Activated CD4-positive, alpha-beta T cell treated with anti-CD3 and anti-CD28 coated beads for 24 hours (primary cell): ENCODE measurements at places on chromosomes 2 and 18.

- no peak for DNase-seq
Measured at GRCh38 chr18:55485666-55486065, 102.3 kb downstream of the TCF4 start.

DNA sequence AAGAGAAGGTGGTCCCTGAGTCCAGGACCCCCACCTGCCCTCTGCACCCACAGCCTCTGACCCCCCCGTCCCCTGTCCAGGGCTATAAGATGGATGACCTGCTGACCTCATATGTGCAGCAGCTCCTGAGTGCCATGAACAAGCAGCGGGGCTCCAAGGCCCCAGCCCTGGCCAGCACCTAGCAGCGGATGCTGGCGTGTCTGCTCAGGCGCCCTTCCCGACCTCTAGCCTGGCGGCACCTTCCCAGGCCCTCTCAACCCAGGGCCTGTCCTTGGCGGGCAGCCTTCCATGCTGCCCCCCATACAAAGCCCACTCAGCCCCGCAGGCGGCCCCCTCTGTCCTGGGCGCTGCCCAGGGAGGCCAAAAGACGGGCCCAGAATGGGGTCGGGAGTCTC, 8.7 kb upstream of the GPR17 start:
- DNase-seq = no peak

DNA sequence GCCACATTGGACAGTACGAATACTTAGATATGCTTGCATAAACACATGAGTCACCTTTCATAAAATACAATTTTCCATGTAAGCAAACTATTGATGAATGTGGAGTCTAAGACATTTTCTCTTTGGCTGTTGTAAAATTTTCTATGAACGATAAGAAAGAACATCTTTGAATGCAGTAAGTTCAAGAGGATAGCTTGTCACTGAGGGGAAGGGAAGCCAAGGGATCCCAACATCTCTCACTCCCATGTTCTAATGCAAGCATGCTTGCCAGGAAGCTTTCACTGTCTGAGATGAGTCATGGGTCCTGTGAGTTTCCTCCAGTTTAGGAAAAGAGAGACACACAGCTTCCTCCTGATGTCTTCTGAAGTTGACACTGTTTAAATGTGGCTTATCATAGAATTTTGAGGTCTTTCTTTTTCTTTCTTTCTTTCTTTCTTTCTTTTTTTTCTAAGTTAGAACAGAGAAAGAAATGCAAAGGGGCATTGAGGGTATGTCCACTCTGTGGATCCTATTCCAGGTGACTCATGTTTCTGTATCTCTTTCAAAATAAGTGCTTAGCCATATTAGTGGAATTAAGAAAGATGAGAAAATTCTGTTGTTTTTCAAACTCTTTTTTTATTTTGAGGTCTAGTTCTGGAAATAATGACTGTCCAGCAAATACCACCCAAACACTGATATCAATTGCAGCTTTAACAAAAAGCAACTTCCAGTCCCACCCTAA, 146.6 kb downstream of the RDH14 start:
- no peak for DNase-seq

DNA sequence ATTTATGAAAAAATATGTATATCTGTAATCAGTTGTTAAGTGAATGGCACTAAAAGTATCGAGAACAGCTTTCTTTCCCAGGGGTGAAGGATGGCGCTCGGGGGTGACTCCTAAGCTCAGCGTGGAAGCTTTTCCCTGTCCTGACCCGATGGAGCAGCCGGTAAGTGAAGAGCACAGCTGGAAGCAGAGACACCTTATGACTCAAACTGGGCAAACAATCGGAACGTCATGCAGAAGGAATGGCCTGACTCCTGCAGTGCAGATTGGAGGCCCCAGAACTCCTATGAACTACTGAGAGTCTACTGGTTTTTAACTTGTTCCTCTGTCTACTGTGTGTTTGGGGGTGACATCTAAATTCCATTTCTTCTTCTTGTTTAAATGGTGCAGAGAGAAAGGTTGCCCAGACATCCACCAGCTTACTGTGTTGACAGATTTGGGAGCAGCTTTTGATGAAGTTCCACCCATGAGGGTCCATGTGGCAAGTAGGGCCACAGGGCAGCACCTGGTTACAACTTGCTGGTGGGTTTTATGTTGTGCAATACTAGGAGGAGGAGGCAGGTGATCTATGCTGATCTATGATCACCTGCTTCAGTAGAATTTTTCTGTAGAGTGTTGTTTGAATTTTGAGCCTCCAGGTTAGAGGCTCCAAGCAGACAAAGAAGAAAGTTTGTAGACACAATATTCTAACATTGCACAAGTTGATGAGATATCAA, 52.8 kb upstream of the TMEM182 start:
- DNase-seq = no peak

- DNase-seq = no peak
Measured at GRCh38 chr2:64548761-64549160, 24.6 kb downstream of the AFTPH start.

GRCh38 chr2:241937297-241937696, 67.8 kb downstream of the RTP5 start:
- DNase-seq = no peak

- DNase-seq = peak; percentile 3
Measured at GRCh38 chr2:69830045-69830905, 815 bp downstream of the GMCL1 start.

GRCh38 chr18:25111377-25112288, 240.3 kb downstream of the ZNF521 start:
- DNase-seq = no peak

GRCh38 chr18:42178376-42179080, 223.5 kb downstream of the PIK3C3 start:
- no peak for DNase-seq

- no peak for DNase-seq
Measured at GRCh38 chr2:203591642-203592041, 56.5 kb upstream of the RAPH1 start.

DNA sequence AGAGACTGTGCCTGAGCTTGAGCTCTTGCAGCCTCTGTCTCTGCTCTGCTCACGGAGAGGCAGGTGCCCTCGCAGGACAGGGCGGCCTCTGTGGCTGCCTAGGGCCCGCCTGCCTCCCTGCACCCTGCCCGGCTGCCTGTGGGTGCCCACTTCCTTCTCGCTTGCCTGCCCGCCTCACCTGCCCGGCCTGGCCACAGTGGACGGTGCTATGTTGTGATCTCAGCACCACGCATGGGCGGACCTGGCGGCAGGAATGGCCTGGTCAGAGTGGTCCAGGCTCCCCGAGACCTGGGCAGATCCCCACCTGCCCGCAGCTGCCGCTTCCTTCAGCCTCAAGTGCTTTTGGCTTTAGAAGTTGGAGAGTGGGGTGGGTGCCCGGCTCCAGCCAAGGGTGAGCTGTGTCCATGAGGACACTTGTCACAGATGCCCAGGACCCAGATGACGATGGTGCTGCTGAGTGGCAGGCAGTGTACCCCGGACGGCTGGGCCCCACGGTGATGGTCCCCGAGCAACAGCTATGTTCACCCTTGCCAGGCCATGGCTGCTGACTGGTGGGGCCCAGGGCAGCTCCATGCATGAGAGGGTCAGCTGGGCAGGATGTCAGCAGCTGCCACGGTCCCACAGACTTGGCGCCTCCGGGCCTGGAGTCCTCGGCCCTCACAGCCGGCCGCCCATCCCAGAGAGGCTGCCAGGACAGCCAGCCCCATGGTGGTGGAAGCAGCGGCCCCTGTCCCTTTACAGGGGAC, 25.3 kb downstream of the RTP5 start:
- DNase-seq = no peak

DNA sequence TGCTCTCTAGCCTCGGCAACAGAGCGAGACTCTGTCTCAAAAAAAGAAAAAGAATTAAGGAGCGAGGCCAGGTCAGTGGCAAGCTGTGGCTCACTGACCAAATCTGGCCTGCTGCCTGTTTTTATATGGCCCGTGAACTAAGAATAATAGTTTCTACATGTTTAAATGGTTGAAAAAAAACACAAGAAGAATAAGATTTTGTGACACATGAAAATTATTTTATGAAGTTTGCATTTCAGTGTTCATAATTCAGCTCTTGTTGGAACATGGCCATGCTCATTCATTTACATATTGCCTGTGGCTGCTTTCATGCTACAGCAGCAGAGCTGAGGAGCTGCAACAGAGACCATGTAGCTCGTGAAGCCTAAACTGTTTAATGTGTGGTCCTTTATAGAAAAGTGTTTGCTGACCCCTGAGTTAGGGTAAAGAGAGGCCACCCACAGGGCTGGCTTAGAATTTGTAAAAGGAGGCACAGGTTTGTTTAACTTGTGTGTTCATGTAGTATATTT, 59.5 kb downstream of the MFSD6 start:
- DNase-seq = no peak

- no peak for DNase-seq
Measured at GRCh38 chr18:76955524-76956170, 133.3 kb downstream of the ZNF236 start.

- DNase-seq = no peak
Measured at GRCh38 chr2:177688844-177689243, 296.3 kb downstream of the AGPS start.

DNA sequence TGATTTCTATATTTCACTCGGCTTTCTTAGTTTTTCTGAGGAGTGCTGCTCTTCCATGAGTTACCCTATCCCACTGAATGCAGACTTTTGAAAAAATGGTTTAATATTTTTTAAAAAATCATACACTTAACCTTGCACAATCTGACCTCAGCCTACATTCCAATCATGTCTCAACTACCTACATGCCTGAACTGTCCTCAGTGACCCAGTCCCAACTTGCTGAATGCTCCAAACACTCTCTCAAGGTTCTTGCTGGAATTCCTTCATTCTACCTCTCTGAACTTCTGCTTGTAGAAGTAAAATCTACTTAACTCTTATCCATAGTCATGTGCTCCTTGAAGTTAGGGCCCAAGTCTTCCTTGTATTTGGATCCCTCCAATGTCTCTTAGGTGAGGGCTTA, 181.6 kb downstream of the XIRP2 start:
- no peak for DNase-seq

- no peak for DNase-seq
Measured at GRCh38 chr18:25349131-25349925, 2.6 kb downstream of the ZNF521 start.

DNA sequence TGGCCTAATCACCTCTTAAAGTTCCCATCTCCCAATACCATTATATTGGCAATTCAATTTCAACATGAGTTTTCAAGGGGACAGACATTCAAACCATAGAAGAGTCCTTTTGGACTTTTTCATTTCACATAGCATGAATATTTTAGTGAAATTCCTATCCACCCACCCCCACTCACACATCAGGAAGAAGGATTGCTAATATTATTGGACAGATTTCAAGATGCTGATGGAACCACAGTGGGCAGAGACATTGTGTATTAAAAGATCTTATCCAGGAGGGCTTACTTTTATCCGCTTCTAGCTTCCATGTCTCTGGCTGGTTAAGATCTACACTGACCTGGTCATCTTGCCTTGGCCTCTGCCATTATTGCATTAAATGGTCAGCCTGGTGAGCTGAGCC, 297.4 kb upstream of the ACVR2A start:
- DNase-seq = no peak

DNA sequence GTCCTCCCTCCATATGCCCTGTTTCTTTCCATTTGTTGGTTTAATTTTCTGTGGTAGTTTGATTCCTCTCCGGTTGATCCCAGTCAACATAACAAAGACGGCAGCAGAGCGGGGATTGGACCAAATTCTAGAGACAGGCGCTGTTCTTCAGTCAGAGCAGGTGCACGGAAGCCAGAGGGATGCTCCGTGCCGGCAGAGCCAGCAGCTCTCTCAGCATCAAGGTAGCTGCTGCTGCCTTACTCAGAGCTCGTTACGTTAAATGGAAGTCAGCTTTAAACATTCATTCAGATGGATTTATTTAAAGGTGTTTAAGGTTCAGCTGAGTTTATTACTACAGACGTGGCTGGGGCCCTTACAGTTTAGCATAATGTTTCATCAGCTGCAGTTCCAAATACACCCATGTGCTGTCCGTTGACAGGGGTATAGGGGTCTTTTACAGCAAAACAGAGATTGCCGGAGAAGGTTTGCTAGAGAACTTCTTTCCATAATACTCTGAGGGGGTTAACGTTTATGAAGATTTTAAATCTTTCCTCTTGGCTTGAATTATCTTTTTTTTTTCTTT, 497.2 kb upstream of the PIK3C3 start:
- DNase-seq = no peak

DNA sequence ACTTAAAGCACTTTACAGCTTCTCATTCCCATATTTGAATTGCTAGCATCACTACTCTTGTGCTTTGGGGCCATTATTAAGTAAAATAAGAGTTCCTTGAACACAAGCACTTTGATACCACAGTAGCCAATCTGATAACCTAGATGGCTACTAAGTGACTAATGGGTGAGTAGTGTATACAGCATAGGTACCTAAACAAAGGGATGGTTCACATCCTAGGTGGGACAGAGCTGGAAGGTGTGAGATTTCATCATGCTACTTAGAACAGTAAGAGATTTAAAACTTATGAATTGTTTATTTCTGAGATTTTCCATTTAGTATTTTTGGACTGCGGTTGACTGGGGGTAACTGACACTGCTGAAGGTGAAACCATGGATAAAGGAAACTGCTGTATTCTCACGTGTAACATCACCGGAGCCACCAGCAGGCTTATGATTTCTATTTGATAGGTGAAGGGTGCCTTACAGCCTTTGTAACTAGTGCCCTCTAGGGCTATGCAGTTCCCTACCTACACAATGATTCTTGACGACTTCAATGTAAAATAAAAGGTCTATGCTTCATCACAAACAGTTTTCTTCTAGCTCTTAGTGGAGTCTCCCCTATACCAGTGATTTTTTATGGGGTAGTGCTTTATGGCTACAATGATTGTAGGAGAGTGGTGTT, 22.1 kb upstream of the CRIM1 start:
- DNase-seq = no peak

DNA sequence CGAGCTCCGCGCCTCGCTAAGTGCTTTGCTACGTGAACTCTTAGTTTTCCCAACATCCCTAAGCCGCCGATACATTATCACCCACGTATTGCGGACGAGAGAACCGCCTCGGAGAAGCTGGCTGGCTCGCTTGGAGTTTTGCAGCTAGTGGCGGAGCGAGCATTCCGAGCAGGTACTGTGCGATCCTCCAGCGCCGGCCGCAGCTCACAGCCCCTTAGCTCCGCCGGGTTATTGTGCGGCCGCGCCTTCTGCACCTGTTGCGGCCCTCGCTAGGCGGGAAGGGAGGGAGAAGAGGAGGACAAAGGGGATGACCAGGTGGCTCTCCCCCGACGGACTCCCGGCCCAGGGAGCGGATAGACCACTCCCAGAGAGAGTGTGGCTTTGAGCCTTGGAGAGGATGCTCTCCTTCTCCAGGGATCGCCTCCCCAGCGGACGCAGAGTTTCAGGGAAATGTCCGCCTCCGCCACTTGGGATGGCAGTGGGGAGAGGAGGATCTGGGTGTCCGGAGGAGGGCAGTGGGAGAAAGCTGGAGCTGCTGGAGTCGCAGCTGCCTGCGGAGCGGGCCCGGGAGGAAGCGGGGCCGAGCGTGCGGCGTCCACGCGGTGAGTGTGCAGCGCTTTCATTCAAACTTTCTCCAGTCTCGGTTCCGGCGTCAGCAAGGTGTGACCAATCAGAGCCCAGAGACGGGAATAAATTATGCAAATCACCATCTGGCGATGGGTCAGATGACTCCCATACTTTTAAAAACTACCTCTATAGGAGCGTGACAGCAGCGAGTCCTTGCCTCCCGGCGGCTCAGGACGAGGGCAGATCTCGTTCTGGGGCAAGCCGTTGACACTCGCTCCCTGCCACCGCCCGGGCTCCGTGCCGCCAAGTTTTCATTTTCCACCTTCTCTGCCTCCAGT, at the start of gene LIPG:
TSS of gene LIPG (plus strand) at position 769 of the 905 bp plus-strand sequence. CDS start 252 bp downstream, outside the sequence.
- DNase-seq = peak; percentile 28

GRCh38 chr2:43438858-43439655, 156.8 kb downstream of the THADA start:
- DNase-seq = no peak

GRCh38 chr2:241153616-241154015, 3.3 kb downstream of the PPP1R7 start:
- no peak for DNase-seq

GRCh38 chr2:240685771-240686371, 3.2 kb upstream of the AQP12B start:
- no peak for DNase-seq
